ENCODE measurements at places on chromosomes 1 and 21. TPM values are rescaled to one million over a fixed set of nuclear protein-coding genes. Genes with fewer than 3 reads are reported as not detected.

The FOXD2 gene
- not detected for polyA plus RNA-seq

The VSIG8 gene
- not detected for polyA plus RNA-seq

The OR2L3 gene
- not detected for polyA plus RNA-seq

The VWA5B1 gene
- polyA plus RNA-seq, result 0.16 TPM

The TMPRSS2 gene
- 1.6 TPM for polyA plus RNA-seq

The AGPAT3 gene
- polyA plus RNA-seq, result 2.1 TPM

The DAB1 gene
- 12.8 TPM for polyA plus RNA-seq

The MEAF6 gene
- polyA plus RNA-seq, result 53.5 TPM

The LEFTY2 gene
- 8.3 TPM for polyA plus RNA-seq

The FCAMR gene
- not detected for polyA plus RNA-seq

The RBM15 gene
- polyA plus RNA-seq, result 20.8 TPM

The FDPS gene
- polyA plus RNA-seq, result 366 TPM

The HRNR gene
- polyA plus RNA-seq, result not detected

The OR10Z1 gene
- polyA plus RNA-seq, result not detected

The ABCA4 gene
- not detected for polyA plus RNA-seq

The L1TD1 gene
- polyA plus RNA-seq, result 628 TPM

The RAB42 gene
- polyA plus RNA-seq, result 12.4 TPM

The LRRC53 gene
- not detected for polyA plus RNA-seq

The RNU1-4 gene
- polyA plus RNA-seq, result not detected

The XKR8 gene
- polyA plus RNA-seq, result 9.6 TPM

The XCL2 gene
- polyA plus RNA-seq, result not detected

The PODN gene
- polyA plus RNA-seq, result 0.16 TPM

The DIRAS3 gene
- 0.40 TPM for polyA plus RNA-seq

The SNRPE gene
- polyA plus RNA-seq, result 885 TPM

The KANK4 gene
- 0.49 TPM for polyA plus RNA-seq

The CSF3R gene
- polyA plus RNA-seq, result not detected

The EMC1 gene
- 18.4 TPM for polyA plus RNA-seq

The PRXL2B gene
- 25.6 TPM for polyA plus RNA-seq

The SLC44A5 gene
- polyA plus RNA-seq, result 2.8 TPM

The KRTAP19-1 gene
- polyA plus RNA-seq, result not detected
